ENCODE measurements at places on chromosomes 13 and 19. TPM values are rescaled to one million over a fixed set of nuclear protein-coding genes. Genes with fewer than 3 reads are reported as not detected.

ZNF433 gene
- polyA plus RNA-seq: 4.4 TPM

PCDH20 gene
- not detected for polyA plus RNA-seq

SMIM44 gene
- polyA plus RNA-seq: not detected

TBXA2R gene
- not detected for polyA plus RNA-seq

ANGPTL8 gene
- polyA plus RNA-seq: not detected

SHANK1 gene
- polyA plus RNA-seq: 0.11 TPM

GPR12 gene
- 4.3 TPM for polyA plus RNA-seq
